ENCODE measurements at places on chromosomes 5 and 9.

- no peak for DNase-seq
Observed at GRCh38 chr5:8766448-8766847, 779.4 kb downstream of the SEMA5A start.

DNA sequence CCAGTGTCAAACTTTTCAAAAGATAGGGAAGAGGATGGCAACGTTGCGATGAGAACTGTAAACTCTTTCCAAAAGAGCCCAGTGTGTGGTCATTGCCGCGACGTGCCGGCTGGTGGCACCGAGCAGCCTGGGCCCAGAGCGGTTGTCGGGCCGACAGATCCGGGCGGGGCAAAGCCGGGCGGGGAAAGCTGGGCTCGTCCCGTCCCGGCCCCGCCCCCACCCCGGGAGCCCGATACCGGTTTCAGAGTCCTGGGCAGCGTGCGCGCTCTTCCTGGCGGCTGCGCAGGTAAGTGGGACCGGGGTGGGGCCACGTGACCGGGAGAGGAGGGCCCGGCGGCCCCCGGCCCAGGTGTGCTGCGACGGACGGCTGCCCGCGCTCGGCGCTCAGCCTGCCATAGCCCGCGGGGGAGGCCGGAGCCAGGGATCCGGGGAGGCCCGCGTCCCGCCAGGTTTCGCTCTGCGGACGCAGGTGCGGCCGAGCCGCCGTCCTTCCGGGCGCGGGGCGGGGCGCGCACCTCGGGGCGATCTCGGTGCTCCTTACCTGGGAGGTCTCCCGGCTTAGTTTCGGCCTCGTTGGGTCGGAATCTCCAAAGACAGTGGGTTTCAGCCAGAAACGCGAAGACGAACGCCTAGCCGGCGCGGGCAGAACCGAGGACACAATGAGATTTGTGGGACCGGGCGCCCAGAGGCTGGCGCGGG lies at the start of gene MARVELD2:
Gene MARVELD2, plus strand, starts transcription at position 232 of the 699 bp plus-strand sequence. CDS start 4,270 bp downstream, outside the sequence.
- peak; percentile 60 for DNase-seq

DNA sequence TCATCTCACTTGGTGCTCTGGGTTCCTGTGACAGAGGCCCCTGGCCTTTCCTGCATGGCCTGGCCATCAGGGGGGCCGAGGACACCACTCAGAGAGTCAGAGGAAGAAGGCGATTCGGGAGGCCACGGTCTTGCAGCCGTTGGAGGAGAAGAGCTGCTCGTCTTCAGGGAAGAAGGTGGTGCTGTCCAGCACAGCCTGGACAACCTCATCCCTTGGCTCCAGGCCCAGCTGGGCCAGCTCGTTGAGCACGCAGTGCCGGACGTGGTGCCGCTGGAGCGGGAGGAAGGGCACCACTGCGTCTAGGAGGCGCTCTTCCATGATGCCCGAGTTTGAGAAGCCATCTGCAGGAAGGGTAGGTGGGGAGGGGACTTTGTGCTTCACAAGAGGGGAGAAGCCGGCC lies 3.2 kb downstream of the TOR2A start:
- DNase-seq = no peak

- no peak for DNase-seq
Observed at GRCh38 chr9:125922854-125923253, 175.7 kb downstream of the PBX3 start.

DNA sequence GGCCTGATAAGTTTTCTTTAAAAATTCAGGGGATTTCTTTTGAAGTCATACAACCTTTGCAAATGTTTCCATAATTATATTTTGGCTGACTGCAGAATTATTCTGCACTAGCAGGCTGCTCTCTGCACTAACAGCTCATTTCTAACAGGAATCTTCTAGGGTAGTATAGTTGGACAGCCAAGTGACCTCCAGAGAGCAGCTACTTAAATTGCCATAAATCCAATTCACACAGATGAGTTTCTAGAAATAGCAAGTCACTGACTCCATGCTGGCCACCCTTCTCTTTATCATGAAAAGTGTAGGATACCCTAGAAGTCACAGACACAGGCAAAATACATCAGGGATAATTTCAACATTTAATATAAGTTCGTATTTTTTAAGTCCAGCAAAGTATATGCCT lies 110.9 kb upstream of the TARS1 start:
- no peak for DNase-seq

- no peak for DNase-seq
Observed at GRCh38 chr5:5078009-5078897, 61.9 kb upstream of the ADAMTS16 start.

DNA sequence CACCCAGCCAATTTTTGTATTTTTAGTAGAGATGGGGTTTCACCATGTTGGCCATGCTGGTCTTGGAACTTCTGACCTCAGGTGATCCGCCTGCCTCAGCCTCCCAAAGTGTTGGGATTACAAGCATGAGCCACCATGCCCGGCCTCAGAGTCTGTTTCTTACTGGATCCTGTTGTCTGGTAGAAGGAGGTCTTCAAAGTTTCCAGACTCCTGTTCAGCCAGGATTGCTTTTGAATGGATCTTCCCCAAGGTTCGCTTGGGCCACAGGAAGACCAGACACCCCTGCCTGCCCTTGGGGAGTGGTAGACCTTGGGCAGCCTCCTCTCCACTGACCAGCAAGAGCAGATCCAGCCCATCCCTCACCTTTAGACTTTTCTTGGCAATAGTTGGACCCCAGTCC lies 7.6 kb upstream of the LCN2 start:
- no peak for DNase-seq

DNA sequence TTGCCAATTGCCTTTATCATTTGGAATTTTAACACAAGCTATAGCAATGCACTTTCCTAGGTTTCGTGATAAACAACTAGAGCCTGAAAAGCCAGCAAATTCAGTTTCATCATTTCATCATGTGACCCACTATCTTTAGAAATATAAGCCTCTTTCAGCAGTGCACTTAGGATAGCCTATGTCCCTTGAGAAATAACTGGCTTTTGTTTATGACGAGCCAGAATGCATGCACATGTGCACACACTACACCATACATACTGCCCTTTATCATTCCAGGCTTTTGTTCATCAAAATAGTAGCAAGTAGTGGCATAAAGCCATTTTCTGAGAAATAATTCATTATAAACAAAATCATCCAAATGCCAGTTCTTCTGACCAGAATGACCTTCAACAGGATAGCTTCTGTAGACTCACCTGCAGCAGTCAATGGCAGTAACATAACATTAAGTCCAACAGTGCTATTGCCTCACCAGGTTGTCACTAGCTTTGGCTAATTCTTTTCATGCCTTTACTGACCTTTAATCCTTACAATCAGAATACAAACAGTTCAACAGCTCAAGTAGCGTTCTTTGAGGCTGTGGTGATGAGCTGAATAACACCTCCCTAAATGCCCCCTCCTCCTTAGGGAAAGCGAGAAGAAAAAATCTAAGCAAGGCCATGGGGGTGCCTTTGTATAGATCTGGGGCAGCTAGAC lies 132.3 kb upstream of the SMARCA2 start:
- DNase-seq = no peak

- DNase-seq = no peak
Observed at GRCh38 chr5:136057401-136058038, 28.7 kb downstream of the TGFBI start.

GRCh38 chr5:52801329-52801728 lies 13.6 kb downstream of the ITGA1 start:
- no peak for DNase-seq

DNA sequence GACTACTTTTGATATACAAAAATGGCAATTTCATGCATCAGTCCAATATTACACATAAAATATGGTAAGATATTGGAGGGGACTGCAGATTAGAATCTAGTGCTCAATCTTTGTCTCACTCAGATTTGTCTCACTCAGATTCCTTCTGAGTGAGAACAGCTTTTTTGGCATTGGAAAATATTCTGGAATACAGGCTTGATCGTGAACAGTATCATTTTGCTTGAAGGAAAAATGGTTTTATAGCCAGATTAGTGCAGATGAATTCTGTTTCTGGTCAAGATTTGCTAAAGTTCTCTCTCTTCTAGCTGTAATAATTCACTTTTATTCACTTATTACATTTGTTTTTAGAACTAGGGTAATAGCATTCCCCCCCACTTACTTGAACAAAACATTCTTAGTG lies 51.2 kb downstream of the MAN2A1 start:
- DNase-seq = no peak

GRCh38 chr5:172972552-172972951 lies 11.0 kb upstream of the ATP6V0E1 start:
- DNase-seq = no peak
